NCI-H460 (cell line): ENCODE measurements at places on chromosomes 6 and 20. TPM values are rescaled to one million over a fixed set of nuclear protein-coding genes. Genes with fewer than 3 reads are reported as not detected.

GRCh38 chr6:14364370-14364769 is 246.8 kb downstream of the CD83 start:
- no peak for DNase-seq

Gene ADAM33
- 0.10 and 0.12 TPM in 2 replicates for total RNA-seq

DNA sequence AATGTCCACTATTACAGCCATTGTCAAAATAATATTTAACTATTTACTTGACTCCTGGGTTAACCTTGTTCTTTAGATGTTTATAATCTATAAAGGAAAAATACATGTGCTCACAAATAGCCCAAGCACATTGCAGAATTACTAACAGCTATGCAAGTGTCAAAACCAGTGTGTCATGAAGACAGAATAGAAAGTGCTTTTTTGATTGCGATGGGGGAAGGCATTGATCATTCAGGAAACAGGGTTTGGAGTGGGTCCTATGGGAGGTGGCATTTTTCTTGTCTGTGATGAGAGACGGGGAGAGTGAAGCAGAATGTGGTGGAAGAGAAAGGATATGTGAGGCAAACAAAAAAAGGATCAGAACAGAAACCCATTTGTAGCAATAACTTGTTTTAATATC is 1.0 kb upstream of the AGPAT4 start:
- DNase-seq = no peak

DNA sequence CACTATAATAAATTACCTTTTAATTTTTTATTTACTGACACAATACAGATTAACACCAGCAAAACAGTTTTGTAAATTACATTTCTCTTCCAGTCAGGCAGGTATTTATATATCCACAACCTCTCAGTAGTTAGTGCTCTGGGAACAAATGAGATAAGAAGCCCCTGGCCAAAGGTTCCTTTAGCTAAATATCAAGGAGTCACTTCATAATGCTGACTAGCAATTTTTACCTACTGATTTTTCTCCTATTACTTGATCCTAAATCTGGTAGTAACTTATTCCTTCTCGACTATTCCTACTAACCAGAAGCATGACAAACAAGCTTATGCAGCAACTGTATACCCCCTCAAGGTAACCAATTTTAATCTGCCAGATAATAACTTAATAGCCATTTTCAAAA is 46.3 kb downstream of the SEC63 start:
- DNase-seq = no peak

Gene MTFR2
- 5.7 and 6.0 TPM in 2 replicates for total RNA-seq

DNA sequence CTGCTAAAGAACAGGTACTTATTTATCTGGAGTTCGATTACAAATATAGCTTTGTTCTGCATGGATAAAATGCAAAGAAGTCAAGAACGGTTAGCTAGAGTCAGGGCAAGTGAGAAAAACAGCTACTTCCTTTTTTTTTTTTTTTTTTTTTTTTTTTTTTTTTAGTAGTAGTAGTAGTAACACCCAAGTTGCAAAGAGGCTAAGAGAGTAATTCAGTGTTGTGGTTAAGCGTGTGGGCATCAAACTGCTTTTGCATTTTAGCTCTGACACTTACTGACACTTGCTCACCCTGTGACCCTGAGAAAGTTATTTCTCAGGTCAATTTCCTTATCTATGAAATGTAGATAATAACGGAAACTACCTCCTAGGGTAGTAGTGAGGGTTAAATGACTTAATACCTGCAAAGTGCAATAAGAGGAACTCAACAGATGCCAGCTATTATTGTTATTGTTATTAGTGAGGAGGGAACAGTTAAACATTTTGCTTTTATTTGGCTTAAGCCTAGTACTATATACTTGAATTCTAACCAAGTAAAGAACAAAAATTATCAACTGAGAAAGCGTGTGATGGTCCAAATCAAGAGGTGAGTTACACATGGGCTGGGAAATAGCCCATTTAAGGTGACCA is 86.7 kb upstream of the BACH2 start:
- DNase-seq = no peak

Gene NKX2-2
- not detected in 2 replicates for total RNA-seq

- DNase-seq = no peak
These were observed 55.0 kb downstream of the GRM4 start for GRCh38 chr6:34090935-34091334.

DNA sequence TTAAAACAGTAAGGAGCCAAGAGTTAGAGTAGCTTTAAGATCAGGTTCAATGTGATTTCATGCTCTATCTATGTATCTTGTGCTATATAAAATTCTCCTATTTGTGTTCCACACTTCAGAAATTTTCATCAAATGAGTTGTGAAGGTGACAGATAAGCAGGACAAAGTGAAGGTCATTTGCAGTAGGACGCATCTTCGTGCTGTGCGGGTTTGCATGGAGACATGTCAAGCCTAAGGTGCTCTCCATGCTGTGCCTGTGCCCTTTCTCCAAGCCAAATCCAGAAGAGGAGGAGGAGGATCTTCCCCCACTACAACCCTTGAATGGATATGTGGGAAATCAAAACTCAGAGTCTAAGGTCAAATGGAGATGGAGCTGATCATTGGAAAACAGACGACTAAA is 147.3 kb upstream of the NEDD9 start:
- no peak for DNase-seq

DNA sequence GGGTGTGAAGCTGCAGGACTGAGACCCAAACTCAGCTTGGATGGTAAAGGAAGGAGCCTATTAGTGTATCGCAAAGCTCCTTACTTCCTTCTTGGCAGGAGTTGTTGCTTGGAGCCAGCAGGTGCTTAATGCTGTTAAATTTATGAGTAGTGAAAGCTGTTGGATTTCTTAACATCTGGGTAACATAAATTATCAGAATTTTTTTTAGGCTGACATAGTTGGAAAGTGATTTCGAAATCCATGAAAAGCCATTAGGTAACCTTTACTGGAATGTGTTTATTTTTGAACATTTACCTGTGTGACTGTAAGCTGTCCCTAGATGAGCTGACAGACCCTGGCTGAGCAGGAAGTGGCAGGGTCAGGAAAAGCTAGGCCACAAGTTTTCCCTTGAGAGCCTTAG is 470.4 kb upstream of the SLC35B3 start:
- DNase-seq = no peak
